ENCODE measurements at places on chromosomes 5 and 9. TPM values are rescaled to one million over a fixed set of nuclear protein-coding genes. Genes with fewer than 3 reads are reported as not detected.

DNA sequence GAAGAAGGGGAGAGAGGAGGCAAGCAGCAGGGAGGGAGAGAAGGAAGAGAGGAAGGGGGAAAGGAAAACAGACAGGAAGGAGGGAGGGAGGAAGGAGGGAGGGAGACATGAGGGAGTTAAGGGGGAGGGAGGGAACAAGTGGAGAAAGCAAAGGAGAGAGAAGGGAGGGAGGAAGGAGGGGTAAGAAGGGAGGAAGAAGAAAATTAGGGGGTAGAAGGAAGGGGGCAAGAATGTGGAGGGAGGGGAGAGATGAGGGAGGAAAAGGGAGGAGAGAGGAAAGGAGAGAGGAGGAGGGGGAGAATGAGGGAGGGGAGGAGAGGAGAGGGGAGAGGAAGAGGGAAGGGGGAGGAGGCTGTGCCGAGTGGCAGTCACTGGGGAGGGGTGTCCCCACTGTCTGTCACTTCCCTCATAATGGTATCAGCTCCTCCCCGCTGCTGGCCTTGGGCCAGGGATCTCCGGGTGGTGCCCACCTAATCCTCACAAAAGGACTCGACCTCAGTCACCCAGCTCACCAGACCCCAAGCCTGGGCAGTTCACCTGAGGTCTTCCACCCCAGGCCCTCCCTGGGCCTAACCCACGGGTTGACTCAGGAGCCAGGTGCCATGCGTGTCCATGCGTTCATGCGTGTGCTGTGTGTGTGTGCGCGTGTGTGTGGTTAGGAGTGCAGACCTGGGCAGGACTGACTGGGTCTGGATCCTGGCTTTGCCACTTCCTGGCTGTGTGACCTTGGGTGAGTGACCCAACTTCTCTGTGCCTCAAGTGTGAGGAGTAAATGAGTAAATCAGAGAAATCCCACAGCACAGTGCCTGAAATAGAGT is 18.1 kb downstream of the C9orf50 start:
- DNase-seq: no peak

- DNase-seq: no peak
Observed at GRCh38 chr9:116656977-116657376, 30.1 kb upstream of the TRIM32 start.

DNA sequence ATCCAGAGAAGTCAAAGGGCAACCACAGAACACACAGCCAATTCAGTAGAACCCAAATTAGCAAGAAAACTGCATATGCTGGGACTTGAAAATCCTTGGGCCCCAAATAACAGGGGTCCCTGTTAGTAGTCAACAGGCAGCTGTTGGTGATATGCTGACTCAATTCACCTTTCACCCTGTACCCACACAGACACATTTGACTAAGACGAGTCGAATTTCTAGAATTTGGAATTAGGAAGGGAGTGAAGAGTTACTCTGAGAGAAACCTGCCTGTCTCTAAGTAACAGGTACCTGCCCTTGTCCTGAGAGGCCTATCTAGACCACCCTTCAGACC is 821 bp upstream of the VCP start:
- no peak for DNase-seq

The TRPM6 gene
- not detected for total RNA-seq

DNA sequence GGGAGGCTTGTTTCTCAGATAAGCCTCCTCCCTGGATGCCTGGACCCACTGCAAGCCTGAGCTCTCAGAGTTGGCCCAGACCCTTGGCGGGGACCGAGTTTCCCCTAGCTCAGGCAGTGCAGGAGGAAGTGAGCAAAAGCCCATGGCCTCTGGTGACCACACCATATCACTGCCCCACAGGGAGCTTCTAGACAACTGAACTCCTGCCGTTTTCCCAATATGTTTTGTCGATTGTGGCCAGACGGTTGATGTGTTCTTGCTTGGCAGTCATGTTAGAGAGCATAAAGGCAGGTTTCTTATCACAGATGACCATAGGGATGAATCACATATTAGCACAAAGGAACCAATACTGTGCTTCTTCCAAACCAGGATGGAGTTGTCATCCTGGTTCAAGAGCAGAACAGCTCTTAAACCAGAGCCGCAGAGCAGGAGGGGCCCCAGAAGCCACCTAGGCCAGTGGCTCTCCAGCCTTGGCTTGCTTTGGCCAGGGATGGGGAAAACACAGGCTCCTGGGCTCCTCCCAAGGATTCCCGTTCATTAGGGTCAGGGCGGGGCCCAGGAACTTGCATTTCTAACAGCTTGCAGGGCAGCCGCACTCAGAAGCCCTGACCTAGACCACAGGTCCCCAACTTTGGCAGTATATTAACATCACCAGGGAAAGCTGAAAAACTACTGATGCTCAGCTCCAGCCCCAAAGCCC is 113.1 kb upstream of the TBC1D2 start:
- no peak for DNase-seq

- no peak for DNase-seq
Observed at GRCh38 chr9:72506615-72507014, 14.8 kb upstream of the TMC1 start.

The GLRA1 gene
- total RNA-seq: not detected

The SLC2A6 gene
- 32.9 TPM for total RNA-seq

GRCh38 chr5:160266044-160266443 is 36.7 kb downstream of the FABP6 start:
- no peak for DNase-seq

- DNase-seq: no peak
Observed at GRCh38 chr5:143985832-143986515, 174.0 kb downstream of the HMHB1 start.

The PCDHGC3 gene
- 3.3 TPM for total RNA-seq

- no peak for DNase-seq
Observed at GRCh38 chr5:156800929-156801328, 49.2 kb upstream of the PPP1R2B start.

The PAEP gene
- total RNA-seq: not detected

The AFAP1L1 gene
- total RNA-seq: 0.44 TPM

The RPS23 gene
- 4,125 TPM for total RNA-seq

- no peak for DNase-seq
Observed at GRCh38 chr9:16267281-16268066, 603.0 kb downstream of the BNC2 start.

DNA sequence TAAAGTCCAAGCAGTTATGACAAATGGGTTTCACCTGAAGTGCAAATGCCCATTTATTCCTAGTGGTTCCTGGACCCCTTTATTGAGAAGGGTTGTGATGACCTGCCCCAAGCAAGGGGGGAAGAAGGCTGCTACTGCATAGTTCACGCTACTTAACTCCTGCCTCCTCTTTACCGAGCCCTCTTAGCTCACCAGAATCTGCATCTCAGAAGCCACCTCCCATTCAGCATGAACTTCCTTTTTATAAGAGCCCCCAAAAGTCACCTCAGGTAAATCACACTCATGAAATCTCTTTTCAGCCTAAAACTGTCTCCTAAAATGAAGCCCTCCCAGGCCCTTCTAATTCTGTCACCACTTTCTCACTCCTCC is 26.6 kb upstream of the C9orf72 start:
- no peak for DNase-seq

The PCBD2 gene
- total RNA-seq: 11.5 TPM

GRCh38 chr9:13644675-13645074 is 365.2 kb upstream of the MPDZ start:
- no peak for DNase-seq

- DNase-seq: no peak
Observed at GRCh38 chr9:27194401-27195091, 85.5 kb downstream of the TEK start.

- no peak for DNase-seq
Observed at GRCh38 chr5:53037141-53037859, 48.1 kb downstream of the ITGA2 start.

GRCh38 chr9:90854637-90855175 is 53.1 kb downstream of the SYK start:
- no peak for DNase-seq

The PPP3R2 gene
- not detected for total RNA-seq

The ZNF883 gene
- total RNA-seq: 0.33 TPM

DNA sequence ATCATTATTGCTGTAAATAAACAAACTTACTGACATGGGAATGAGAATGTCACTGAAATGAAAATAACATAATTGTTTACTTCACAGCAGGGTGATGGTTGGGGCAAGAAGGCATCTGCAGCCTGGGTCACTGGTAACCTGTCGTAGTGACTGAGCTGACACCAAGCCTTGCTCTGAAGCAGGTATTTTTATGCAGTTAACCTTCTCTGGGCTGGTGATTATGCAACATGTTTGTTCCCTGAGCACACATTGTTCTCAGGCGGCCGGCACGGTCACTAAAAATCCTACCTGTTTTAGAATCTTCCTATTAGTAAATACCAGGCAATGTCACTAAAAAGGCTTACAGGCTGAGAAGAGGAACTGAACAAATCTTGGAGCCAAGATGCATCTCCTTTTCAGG is 157.7 kb upstream of the NR3C1 start:
- DNase-seq: no peak

- DNase-seq: no peak
Observed at GRCh38 chr5:150523472-150524350, 15.8 kb downstream of the NDST1 start.

GRCh38 chr5:66661149-66661548 is 65.0 kb downstream of the MAST4 start:
- no peak for DNase-seq

DNA sequence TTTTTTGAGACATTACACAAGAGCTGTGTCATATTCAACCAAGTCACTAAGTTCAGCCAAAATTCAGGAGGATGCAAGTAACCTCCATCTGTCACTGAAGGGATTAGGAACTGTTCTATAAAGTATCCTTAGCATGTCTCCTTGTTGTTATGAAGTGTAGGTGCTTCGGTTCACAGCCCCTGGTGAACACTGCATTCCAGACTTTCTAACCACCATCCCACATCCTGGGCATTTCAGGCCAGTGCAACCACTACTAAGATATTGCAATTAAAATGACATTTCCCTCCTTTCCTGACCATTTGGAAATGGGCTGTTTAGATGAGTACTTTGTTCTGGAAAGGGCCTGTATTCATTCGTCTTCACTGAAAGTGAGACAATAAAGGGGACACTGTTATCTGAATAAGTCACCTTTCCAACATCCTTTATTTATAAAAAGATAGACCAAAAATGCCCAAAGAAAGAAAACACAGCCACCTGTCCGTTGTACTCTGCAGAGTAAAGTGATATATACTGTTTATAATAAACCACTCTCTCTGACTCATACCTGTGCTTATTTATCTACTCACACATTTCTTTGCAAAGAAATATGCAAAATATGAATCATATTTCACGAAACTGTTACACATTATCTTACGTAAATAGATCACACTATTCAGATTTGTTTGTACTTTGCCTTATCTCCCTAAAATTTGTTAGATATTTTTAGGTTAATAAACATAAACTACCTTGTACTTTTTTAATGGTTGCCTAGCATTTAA is 861.9 kb downstream of the CDH18 start:
- DNase-seq: no peak

The SLC27A6 gene
- not detected for total RNA-seq

The C5orf58 gene
- not detected for total RNA-seq

- DNase-seq: peak; percentile 42
Observed at GRCh38 chr9:129320575-129321285, 142.7 kb upstream of the IER5L start.

The SLC6A3 gene
- 1.4 TPM for total RNA-seq
